ENCODE measurements at places on chromosomes 3 and 15. TPM values are rescaled to one million over a fixed set of nuclear protein-coding genes. Genes with fewer than 3 reads are reported as not detected.

CTXN2 gene
- not detected for polyA plus RNA-seq

CACNA1D gene
- polyA plus RNA-seq = 0.02 TPM

GOLGA6A gene
- polyA plus RNA-seq = not detected

IL17RC gene
- 11.0 TPM for polyA plus RNA-seq

ARPIN gene
- polyA plus RNA-seq = not detected

SLC33A1 gene
- polyA plus RNA-seq = 19.5 TPM

SERPINI1 gene
- 13.7 TPM for polyA plus RNA-seq

GRCh38 chr3:149449182-149449581 is 25.3 kb upstream of the TM4SF4 start:
- DNase-seq = no peak

DNA sequence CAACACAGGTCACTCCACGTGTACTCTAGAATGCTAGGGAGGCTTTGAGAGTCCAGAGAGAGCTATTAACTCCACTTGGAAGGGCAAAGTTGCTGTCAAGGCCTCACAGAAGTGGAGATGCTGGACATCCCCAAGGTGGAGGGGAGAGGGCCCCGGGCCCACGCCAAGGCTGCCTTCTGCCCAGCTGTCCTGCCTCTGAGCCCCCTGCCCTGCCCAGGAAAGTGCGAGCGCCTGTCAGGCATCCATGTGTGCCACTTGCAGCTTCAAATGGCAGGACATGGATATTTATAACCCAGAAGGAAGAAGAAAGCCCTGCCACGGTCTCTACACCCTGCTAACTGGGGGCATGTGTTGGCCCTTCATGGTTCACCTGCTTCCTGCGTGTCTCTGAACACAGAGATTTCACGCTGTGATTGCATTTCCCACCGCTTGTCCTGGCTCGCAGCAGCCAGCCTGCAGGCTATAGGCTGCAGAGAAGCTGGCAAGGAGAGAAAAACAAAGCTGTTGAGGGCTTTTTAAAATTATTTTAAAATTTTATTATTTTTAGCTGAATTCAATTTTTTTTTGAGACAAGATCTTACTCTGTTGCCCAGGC is 17.0 kb downstream of the ANKDD1A start:
- DNase-seq = no peak

DNA sequence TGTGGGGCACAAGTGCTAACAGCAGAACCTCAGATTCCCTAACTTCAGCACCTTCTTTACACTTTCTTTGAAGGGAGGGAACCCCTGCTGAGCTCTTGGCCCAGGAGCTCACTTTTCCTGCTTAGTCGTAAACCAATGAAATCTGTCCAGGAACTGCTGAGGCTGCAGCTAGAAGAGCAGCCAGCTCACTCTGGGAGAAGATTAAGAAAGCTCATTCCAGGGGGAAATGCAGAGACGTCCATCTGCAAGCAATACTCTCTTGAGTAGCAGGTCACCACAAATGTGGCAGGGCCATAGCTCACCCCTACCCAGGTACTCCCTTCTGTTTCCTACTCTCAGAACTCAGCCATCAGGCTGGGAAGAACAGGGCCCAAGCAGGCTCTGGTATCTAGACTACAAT is 103.3 kb downstream of the WDR76 start:
- no peak for DNase-seq

- no peak for DNase-seq
Measured at GRCh38 chr3:79392479-79392878, 375.3 kb downstream of the ROBO1 start.

GRCh38 chr15:63601026-63601703 is 4.0 kb downstream of the FBXL22 start:
- peak; percentile 76 for DNase-seq

DNA sequence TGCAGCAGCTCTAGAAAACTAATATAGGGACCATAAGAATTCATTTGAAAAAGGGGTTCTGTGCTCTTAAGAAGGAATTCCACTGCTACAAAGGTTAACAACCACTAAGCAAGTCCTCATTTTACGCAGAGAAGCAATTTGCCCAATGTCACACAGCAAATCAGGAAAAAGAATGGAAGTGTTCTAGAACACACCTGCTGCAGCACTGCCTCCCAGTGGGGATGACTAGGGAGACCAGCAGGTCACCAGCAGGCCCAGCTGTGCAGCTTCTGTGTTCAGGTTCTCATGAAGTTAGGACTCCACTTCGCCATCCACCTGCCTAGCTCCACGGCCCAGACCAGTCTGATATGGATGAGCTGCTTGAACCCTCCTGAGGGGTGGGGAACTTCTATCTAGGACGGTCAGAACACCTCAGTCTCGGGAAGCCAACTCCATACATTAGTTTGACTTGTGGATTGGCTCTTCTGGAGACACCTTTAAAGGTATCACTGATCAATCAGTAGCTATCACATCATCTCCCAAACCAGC is 18.6 kb downstream of the POMGNT2 start:
- no peak for DNase-seq

GRCh38 chr15:73398861-73399260 is 30.1 kb upstream of the HCN4 start:
- no peak for DNase-seq

DNA sequence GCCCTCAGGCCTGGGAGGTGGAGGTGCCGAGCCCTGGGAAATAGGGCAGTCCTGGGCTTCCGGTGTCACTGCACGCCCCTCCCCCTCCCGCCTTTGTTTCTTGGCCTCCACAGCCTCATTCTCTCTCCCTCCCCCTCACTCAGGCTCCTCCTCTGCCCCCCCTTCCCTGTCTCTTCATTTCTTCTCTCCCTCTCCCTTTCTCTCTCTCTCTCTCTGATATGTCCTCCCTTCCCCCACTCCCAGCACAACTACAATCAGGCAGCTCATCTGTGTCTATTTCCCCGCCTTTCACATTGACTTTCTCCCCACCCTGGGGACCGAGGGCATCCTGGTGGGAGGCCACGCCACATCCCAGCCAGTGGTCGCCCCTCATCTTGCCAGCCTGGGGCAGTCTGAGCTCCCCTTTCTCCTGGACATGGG is 40.2 kb downstream of the IDH2 start:
- peak; percentile 45 for DNase-seq

DNA sequence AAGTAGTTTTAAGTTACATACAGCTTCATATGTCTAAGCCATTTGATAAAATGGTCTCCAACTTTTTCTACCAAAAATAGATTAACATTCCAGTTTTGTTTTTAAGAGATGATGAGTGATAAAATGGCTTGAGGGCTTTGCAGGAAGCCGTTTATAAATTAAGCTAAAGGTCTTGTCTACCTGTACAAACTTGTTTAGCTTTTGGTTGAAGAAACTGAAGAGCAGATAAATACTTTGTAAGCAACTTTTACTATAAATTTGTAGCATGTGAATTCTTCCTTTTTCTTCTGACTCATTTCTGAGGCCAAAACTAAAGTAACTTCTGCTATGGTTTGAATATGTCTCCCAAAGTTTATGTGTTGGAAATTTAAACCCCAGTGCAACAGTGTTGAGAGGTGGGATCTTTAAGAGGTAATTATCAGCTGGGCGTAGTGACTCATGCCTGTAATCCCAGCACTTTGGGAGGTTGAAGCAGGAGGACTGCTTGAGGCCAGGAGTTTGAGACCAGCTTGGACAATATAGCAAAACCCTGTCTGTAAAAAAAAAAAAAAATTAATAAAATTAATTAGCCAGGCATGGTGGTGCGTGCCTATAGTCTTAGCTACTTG is 8.2 kb upstream of the NEDD4 start:
- DNase-seq = no peak

GRCh38 chr15:55917881-55918296 is 75.5 kb downstream of the NEDD4 start:
- no peak for DNase-seq

GRCh38 chr3:127483902-127484591 is 106.5 kb downstream of the TPRA1 start:
- no peak for DNase-seq

DNA sequence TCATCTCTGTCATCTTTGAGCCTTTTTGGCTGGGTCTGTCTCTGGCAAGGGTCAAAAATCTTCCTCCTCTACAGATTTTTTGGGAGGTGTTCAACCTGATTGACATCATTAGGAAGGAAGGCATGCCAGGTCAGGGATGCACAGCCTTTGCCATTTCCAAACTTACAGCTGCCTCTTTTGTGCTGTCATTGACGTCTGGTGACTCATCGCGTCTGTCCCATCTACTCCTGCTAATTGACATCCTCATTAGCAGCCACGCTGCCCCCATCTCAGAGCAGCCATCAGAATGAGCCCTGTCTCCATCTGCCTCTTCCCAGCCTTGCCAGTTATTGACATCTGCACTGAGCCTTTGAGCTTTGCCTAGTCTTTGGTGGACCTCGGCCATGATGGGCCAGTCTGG is 53.0 kb downstream of the PDIA5 start:
- no peak for DNase-seq

DNA sequence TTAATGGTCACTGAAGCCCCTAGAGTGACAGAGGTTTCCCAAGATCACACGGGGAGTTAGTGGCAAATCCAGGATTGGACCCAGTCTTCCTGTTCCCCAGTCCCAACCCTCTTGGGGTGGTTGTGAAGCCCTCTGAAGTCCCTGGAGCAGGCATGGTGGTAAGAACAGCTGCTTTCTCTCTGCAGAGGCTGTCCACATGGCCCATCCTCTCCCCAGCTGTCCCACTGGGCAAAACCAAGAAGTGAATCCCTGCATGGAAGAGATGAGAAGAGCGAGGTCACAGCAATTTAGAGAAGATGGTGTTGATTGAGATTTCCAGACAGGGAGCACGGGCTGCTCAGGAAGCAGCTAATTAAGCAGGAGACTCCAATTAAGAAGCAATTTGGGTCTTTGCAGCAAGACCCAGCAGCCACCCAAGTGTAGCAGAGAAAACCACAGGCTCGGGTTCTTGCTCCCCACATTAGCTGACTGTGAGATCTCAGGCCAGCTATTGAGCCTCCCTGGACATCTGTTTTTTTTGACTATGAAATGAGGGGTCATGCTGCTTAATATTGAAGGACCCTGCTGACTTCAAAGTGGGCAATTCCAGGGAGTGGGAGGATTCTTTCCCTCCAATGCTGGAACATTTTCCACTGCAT is 14.8 kb upstream of the HDAC11 start:
- DNase-seq = no peak

DNA sequence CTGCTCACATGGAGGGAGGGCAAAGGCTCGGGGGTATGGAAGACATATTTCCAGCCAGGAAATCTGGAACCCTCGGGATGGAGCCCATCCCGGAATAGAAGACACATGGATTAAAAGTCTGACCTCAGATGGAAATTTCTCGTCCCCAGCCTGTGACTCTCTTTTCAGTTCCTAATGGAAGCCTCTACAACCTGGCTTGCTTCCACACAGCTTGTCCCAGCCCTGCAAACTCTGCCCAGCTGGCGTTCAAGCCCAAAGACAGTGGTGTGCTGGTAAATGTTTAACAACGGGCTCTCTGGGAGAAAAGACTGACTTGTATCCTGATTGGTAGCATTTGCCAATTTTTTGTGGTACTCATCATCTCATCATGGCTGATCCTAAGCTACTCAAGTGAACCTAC is 35.6 kb upstream of the TLE3 start:
- no peak for DNase-seq

DNA sequence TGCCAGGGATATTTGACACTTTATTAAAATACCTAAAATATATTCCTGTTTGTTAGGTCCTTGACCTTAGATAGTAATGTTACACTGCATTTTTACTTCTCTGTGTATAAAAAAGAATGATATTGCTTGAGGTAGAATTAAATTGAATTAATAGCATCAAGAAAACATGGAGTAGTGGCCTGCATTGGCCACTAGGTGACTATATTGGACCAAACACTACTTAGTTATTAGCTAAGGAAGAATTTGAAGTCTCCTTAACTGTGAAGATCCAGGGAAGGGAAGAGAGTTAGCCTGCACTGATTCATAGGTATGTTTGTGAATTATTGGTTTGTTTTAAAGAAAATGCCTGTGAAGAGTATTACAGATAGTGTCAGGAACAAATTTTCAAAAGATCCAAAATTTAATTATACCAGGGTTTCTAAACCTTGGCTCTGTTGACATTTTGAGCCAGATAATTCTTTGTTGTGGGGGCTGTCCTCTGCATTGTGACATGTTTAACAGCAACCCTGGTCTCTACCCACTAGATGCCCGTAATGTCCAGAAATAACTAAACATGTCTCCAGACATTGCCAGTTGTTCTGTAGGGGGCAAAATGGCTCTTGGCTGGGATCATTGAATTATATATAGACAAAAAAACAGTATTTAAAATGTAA is 103.6 kb upstream of the THSD4 start:
- DNase-seq = no peak

DNA sequence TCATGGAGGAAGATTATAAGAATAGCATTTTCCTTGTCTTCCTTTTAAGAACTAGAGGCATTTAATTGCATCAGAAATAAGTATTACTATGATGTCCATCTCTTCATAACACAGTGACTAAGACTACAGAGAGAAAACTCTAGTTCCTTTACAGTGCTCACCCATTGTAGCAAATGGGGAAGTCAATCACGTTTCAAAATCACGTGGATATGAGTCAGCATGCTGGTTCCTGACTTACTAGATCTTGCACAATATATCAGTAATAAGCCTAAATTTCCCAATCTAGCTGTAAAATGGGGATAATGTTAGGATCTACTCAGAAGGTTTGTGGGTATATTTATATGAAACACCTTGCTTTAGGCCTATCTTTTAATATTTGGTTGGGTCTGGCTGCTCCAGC is 254.8 kb upstream of the EOMES start:
- no peak for DNase-seq

DNA sequence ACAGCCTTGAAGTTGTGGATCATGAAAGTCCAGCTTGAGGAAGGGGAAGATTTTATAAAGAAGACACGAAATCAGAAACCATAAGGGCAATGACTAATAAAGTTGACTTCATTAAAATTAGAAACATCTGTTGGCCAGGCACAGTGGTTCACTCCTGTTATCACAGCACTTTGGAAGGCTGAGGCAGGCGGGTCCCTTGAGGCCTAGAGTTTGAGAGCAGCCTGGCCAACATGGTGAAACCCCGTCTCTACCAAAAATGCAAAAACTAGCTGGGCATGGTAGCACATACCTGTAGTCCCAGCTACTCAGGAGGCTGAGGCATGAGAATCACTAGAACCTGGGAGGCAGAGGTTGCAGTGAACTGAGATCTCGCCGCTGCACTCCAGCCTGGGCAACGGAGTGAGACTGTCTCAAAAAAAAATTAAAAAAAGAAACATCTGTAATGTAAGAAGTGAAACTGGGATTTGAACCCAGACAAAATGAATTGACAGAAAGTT is 7.9 kb upstream of the UBXN7 start:
- DNase-seq = no peak
